Right ventricle myocardium superior (tissue), 1 donor: ENCODE measurements at places on chromosomes 3 and 15. TPM values are rescaled to one million over a fixed set of nuclear protein-coding genes. Genes with fewer than 3 reads are reported as not detected.

The LZTFL1 gene
- total RNA-seq: 7.2 TPM

The LTK gene
- 1.1 TPM for total RNA-seq

The NRROS gene
- 2.4 TPM for total RNA-seq

The SLC28A1 gene
- total RNA-seq: 0.46 TPM

The PTH1R gene
- total RNA-seq: 11.8 TPM

The GUCA1C gene
- 0.32 TPM for total RNA-seq

The SKOR1 gene
- 0.11 TPM for total RNA-seq

The KCNH8 gene
- total RNA-seq: not detected

The RTP4 gene
- total RNA-seq: 0.70 TPM

The TRIM42 gene
- total RNA-seq: not detected

The IL5RA gene
- total RNA-seq: 1.0 TPM

The SLC22A14 gene
- not detected for total RNA-seq

The LRRC49 gene
- 45.7 TPM for total RNA-seq

The ZNF502 gene
- 4.1 TPM for total RNA-seq

The PEX11A gene
- total RNA-seq: 13.4 TPM

The APBA2 gene
- total RNA-seq: 1.9 TPM

The GRAMD1C gene
- 1.1 TPM for total RNA-seq

The ERC2 gene
- 0.81 TPM for total RNA-seq

The CDHR4 gene
- not detected for total RNA-seq

The FYTTD1 gene
- total RNA-seq: 66.9 TPM

The SLC6A1 gene
- total RNA-seq: 0.73 TPM

The MST1 gene
- 3.7 TPM for total RNA-seq

The AADACL2 gene
- not detected for total RNA-seq

The IGSF11 gene
- total RNA-seq: 2.9 TPM

The CIB2 gene
- total RNA-seq: 21.9 TPM

The REC114 gene
- 1.00 TPM for total RNA-seq

The GSK3B gene
- total RNA-seq: 35.0 TPM

The ERICH6 gene
- not detected for total RNA-seq

The HTR3E gene
- not detected for total RNA-seq

The BCL6 gene
- 82.1 TPM for total RNA-seq

The CCDC13 gene
- total RNA-seq: 0.24 TPM

The LMAN1L gene
- total RNA-seq: 20.6 TPM

The CACNA2D2 gene
- total RNA-seq: 1.6 TPM

The BLM gene
- total RNA-seq: 37.0 TPM

The SOX2 gene
- total RNA-seq: 0.32 TPM

The C15orf62 gene
- total RNA-seq: 0.16 TPM

The PLCH1 gene
- total RNA-seq: 1.3 TPM

The SLC24A1 gene
- total RNA-seq: 2.0 TPM
